ENCODE measurements at places on chromosomes 4 and X.

DNA sequence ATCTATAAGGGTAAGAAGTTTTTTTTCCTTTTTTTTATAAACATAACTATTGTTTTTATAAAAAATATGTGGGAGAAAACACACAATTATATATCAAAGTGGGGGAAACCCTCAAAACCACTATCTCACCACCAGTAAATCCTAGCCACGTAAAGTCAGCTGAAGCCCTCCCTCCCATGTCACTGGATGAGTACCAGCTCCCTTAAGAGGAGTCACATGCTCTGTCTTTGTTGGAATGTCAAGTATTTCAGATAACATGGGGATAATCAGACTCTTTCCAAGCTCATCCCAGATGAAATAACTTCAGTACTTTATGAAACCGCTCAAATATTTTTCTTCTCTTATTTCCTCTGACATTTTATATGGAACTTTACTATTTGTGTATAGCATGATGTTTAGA is 2.4 kb downstream of the MYOZ2 start:
- no peak for DNase-seq

- no peak for DNase-seq
Measured at GRCh38 chrX:102651242-102652011, at the start of gene GPRASP1. TSS of gene GPRASP1 (plus strand) at chrX:102651483. CDS start at chrX:102653914, 2,431 bp downstream.

- DNase-seq: peak; percentile 46
Measured at GRCh38 chrX:124726881-124727280, 380.5 kb downstream of the SH2D1A start.

- DNase-seq: no peak
Measured at GRCh38 chr4:132797856-132798255, 351.2 kb upstream of the PCDH10 start.

- no peak for DNase-seq
Measured at GRCh38 chr4:149955780-149956390, 122.4 kb upstream of the DCLK2 start.

- no peak for DNase-seq
Measured at GRCh38 chr4:183469936-183470335, 25.5 kb downstream of the CDKN2AIP start.

GRCh38 chrX:30615229-30615628 is 37.7 kb upstream of the TASL start:
- no peak for DNase-seq

DNA sequence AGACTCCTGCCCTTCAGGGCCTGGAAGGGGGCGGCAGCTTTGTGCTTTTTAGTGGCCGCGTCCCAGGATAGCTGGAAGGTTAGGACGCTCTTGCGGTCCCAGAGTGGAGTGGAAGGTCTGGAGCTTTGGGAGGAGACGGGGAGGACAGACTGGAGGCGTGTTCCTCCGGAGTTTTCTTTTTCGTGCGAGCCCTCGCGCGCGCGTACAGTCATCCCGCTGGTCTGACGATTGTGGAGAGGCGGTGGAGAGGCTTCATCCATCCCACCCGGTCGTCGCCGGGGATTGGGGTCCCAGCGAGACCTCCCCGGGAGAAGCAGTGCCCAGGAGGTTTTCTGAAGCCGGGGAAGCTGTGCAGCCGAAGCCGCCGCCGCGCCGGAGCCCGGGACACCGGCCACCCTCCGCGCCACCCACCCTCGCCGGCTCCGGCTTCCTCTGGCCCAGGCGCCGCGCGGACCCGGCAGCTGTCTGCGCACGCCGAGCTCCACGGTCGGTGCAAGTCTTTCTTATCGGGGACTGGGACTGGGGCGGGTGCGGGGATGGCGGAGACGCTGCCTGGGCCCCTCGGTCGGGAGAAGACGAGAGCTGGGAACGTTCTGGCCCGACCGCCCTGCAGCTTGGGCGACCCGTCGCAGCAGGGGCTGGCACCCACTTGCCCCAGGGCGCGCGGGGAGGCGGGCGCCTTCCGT is at the start of gene EDNRA:
TSS of gene EDNRA (plus strand) at position 207 of the 686 bp plus-strand sequence. CDS start 4,585 bp downstream, outside the sequence.
- no peak for DNase-seq

DNA sequence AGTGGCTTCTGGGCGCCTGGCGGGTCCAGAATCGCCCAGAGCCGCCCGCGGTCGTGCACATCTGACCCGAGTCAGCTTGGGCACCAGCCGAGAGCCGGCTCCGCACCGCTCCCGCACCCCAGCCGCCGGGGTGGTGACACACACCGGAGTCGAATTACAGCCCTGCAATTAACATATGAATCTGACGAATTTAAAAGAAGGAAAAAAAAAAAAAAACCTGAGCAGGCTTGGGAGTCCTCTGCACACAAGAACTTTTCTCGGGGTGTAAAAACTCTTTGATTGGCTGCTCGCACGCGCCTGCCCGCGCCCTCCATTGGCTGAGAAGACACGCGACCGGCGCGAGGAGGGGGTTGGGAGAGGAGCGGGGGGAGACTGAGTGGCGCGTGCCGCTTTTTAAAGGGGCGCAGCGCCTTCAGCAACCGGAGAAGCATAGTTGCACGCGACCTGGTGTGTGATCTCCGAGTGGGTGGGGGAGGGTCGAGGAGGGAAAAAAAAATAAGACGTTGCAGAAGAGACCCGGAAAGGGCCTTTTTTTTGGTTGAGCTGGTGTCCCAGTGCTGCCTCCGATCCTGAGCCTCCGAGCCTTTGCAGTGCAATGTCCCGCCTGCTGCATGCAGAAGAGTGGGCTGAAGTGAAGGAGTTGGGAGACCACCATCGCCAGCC is at the start of gene ATOH1:
TSS of gene ATOH1 (plus strand) at position 422 of the 663 bp plus-strand sequence. CDS start at position 596, 174 bp downstream.
- no peak for DNase-seq

GRCh38 chr4:139957986-139958738 is 195.8 kb downstream of the MAML3 start:
- no peak for DNase-seq

DNA sequence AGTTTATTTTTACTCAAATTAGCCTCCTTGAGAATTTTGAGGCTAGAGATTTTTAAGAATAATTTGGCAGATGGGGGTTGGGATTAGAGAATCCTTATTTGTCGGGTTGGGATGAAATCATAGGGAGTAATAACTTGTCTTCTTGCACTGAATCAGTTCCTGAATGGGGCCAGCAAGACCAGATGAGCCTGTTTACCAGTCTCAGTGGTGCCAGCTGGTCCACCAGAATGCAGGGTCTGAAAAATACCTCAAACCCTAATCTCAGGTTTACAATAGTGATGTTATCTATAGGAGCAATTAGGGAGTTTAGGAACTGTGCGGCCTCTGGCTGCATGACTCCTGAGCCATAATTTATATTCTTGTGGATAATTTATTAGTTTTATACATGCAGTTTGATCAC is 705.9 kb upstream of the AGA start:
- DNase-seq: no peak

- no peak for DNase-seq
Measured at GRCh38 chr4:1684506-1685234, 557 bp upstream of the FAM53A start.

- DNase-seq: peak; percentile 20
Measured at GRCh38 chr4:37767546-37767945, 58.9 kb upstream of the PGM2 start.

DNA sequence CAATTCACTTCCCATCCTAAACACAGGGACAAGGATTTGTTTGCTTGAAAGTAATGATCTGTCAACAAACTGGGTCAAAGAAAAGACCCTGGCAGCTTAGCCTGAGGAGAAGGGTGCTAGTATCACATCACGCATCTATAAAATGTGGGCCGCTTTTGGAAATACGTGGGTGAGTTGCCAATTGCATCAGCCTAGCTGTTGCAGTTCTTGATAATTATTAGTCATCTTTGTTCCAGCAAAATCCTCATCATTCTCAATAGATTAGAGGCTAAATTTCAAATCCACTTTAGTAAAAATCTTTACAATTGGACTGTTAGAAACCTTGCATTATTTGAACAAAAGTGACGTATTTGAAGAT is 33.6 kb upstream of the TAPT1 start:
- DNase-seq: no peak

- no peak for DNase-seq
Measured at GRCh38 chr4:184331268-184331995, 113.8 kb upstream of the ENPP6 start.

- DNase-seq: no peak
Measured at GRCh38 chrX:98331407-98331806, 1447.7 kb downstream of the RPA4 start.

DNA sequence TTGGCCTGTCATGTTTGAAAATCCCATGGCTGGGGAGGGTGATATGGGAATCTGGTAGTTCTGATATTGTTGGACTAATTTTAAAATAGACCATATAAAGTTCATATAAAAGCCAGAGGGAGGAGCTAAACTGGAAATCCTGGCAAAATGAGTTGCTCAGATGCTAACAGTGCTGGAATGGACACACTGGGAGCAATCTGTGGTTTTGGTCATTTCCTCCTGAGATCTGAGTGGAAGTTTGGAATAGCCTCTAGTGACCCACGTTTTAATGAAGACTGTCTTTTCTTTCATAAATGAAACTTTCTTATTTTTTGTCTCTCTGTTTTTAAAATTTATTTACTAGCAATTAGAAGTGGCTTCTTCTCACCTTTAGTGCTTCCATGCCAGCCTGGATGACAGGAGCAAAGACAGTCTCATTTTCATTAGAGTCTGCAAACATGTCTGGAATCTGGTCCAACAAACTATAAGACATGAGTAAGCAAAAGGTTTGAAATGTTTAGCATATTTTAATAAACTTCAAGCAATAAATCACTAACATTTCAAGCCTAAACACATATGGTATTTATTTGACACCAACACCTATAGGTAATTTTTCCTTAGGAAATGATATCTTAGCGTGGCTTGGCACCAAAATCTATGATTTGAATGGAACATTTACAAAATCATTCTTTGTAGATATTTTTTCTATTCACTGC is 66.6 kb downstream of the METTL14 start:
- DNase-seq: no peak

DNA sequence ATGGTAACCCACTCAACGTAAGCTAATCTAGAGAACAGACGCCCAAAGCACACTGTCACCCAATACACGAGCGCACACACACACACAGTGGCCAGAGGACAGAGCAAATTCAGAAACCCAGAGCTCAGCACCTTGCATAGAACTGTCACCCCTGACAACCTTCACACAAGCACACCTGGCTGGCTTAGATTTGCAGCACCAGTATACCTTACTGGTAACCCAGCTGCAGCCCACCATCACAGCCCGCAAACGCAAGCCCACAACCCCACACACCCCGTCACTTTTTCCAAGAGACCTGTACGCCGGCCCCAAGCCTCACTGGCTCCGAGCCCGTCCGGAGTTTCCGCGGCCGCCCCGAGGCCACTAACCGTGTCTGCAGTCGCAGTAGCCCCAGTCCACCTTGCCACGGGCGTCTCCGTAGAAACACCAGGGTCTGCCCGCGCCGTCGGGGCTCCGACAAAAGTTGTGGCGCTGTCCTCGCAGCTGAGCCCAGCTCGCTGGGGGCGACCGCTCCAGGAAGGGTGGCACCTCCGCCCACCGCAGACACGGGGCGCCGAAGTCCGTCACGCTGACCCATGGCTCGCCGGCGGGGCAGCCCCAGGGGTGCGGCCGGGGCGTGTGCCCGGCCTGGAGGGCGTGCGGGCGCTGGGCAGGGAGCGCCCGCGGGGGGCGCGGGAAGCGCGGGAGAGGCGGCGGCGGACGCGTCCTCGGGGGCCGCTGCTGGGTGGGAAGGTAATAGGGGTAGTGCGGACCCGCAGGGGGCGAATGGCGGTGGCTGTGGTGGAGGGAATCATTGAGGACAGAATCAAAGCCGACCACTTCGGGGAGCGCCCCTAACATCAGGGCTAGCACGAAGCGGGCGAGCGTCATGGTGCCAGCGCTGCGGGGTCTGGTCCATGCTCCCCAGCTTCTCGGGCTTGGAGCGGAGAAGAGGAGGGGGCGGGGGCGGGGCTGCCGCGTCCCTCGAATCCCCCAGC is 664 bp downstream of the PRSS12 start:
- no peak for DNase-seq

DNA sequence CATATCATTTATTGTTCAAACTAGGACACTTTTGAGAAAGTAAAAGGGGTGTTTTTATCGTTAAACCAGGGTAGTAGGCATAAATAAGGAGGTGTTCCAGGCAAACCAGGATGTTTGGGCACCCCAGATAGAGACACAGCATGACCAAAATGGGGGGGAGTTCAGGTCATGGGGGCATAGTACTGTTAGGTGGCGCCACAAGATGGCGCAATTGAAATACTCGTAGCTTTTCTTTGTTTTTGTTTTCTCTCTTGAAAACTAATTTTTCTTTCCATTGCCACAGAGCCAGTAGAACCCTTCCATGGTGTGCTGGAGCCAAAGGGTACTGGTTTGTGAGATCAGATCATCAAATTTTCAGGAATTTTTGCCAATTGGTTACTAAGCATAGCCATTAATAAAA is 283.4 kb downstream of the BCOR start:
- DNase-seq: peak; percentile 67

GRCh38 chrX:12958059-12958458 is 16.9 kb upstream of the TMSB4X start:
- no peak for DNase-seq

- no peak for DNase-seq
Measured at GRCh38 chrX:55163171-55163570, 57.0 kb upstream of the PAGE5 start.

GRCh38 chr4:144740316-144740715 is 94.4 kb downstream of the HHIP start:
- DNase-seq: no peak

GRCh38 chr4:75907966-75908365 is 5.7 kb upstream of the PPEF2 start:
- no peak for DNase-seq
